Stimulated activated CD4-positive, alpha-beta T cell treated with anti-CD3 and anti-CD28 coated beads, Interleukin-12 subunit alpha, Interleukin-12 subunit beta, amount 100 ng/mL, for 48 hours (primary cell): ENCODE measurements at places on chromosomes 2 and 18.

- DNase-seq = no peak
These were observed 4.0 kb downstream of the SPR start for GRCh38 chr2:72891091-72891818.

DNA sequence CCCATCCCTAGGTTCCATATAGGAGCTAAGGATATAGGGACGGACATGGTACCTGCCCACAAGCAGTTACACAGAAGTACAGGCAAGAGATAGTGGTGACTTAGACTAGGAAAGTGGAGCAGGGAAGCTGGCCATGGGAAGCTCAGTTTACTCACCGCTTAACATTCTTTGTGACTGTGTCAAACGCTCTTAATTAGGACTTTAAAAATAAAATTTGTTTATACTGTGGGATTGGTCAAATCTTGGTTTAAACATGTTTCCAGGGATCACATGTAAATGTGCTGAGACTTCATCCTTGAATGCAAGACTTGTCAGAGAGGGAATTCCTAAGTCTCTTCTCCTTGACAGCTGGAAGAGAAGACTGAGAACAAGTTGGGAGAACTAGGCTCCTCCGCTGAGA is 107.3 kb downstream of the MTCL1 start:
- no peak for DNase-seq

DNA sequence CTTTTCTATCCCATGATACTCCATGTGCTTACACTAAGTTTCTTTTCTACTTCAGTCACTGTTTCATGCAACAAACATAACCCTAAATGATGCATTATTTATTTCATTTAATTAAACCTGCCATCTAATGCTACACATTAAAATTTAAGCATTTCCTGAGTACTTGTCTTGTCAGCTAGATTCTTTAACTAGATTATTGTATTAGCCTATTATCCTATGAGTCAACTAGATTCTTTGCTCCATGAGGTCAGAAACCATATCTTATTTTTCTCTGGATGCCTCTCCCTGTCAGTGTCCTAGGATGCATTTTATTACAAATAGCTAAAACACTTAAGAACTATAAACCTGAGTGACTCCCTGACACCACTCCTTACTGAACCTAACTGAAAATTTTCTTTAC is 652.4 kb downstream of the SLC4A3 start:
- DNase-seq = no peak

- no peak for DNase-seq
These were observed 14.5 kb downstream of the TIA1 start for GRCh38 chr2:70233926-70234325.

DNA sequence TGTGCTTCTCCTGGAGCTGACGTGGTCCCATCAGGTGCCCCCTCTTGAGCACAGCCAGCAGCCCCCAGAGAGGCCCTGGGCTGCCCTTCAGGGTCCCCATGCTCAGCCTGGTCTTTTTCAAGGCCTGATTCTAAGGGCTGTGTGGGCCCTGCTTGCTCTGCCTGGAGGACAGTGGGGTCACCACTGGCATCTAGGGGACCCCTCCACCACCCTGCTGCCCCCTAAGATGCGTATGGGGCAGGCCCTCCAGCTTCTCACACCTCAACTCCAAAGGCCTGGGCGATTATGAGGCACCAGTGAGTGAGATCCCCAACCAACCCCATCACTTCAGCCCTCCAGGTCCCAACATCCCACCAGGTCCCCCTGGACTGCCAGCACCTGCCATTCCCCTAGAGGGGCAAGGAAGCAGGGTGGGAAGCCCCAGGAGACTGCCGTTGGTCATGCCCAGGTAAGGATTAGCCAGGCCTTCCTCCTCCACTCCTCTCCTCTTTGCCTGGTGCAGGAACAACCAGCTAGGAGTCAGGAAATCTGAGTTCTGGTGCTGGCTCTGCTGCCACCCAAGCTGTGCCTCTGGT is 114.4 kb downstream of the SMAD7 start:
- DNase-seq = no peak

- DNase-seq = no peak
These were observed 11.4 kb upstream of the PKDCC start for GRCh38 chr2:42036413-42036812.

GRCh38 chr2:217269701-217270484 is 410.0 kb upstream of the TNP1 start:
- DNase-seq = no peak

DNA sequence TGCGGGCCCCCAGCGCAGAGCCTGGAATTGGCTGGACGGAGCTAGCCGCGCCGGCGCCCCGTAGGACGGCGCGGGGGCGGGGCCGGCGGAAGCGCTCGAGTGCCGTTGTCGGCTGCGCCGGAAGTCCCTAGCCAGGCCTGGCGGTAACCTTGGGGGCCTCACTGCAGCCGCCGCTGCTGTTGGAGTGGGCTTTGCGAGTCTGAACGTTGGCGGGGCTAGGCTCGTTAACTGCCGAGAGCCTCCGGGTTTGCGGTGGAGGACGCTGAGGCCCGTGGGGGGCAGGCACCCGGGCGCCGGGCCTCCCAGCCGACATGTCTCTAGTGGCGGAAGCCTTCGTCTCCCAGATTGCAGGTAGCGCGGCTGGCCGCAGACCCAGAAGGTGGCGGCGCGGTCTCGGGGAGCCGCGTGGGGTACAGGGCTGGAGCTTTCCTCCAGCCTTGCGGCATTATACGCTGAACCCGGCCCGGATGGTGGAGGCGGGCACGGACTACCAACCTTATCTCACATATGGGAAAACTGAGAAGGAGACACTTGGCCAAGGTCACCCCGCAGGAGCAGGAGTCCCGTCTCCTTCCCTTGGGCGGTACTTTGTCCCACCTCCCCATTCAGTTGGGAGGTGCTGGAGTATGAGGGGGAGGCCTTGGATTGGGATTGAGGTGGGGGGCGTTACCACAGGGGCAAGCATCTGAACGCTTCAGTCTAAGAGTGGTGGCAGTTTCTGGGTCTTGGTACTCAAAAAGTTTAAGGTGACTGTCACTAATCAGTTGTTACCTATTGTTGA is at the start of gene MTX2:
TSS of gene MTX2 (plus strand) at position 124 of the 781 bp plus-strand sequence. CDS start at position 312, 188 bp downstream.
- peak; percentile 71 for DNase-seq

- DNase-seq = peak; percentile 49
These were observed 46.9 kb downstream of the DNMT3A start for GRCh38 chr2:25294573-25295462.

DNA sequence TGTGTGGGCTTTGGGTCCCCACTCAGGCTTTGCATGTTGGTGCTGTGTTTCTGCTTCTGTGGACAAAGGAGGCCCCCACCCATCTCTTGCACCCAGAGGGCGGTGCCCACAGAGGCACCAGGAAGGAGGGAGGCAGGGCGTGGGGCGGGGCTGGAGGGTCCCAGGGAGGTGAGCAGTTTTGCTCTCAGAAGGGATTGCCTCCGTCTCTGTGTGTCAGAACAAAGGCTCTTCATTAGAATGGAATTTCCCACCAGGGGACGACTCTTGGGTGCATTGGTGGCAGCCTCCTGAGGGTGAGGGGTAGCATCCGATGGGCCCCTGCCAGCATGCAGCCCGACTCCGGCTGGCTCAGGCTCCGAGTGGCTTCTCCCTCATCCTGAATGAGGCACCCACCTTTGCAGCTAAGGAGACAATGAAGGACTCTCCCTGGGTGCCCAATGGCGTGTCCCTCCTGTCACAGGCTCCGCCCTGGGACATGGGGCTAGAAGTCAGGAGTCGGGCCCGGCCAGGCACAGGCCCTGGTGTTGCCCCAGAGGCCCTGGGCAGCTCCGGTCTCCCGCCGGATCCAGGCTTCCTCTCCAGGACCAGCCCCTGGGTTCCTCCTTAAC is 7.0 kb upstream of the ERFE start:
- no peak for DNase-seq

GRCh38 chr2:37829202-37829601 is 95.9 kb upstream of the RMDN2 start:
- DNase-seq = no peak

GRCh38 chr2:28869494-28870145 is 489 bp downstream of the TRMT61B start:
- no peak for DNase-seq

GRCh38 chr2:223576873-223577272 is 25.3 kb downstream of the SCG2 start:
- DNase-seq = no peak

DNA sequence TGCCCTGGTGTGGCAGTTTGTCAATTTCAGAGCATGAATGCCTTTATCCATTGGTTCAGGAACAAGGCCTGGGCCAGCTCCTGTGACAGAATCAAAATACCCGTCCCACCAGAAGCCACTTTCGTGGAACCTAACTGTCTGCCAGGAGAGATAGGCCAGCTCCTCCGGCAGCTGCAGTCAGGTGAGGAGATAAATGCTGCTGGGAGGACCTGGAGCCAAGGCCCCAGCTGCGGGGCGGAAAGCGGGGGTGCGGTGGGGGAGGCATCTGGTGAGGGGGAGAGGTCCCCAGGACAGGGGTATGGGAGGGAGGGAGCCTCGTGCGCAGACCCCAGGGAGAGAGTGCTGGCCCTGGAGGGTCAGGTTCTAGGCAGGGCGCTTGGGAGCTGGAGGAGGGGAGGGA is 4.4 kb upstream of the ASB1 start:
- no peak for DNase-seq

- DNase-seq = no peak
These were observed 156.3 kb downstream of the DOCK10 start for GRCh38 chr2:224885836-224886547.
